ENCODE measurements at places on chromosomes 11 and 22.

DNA sequence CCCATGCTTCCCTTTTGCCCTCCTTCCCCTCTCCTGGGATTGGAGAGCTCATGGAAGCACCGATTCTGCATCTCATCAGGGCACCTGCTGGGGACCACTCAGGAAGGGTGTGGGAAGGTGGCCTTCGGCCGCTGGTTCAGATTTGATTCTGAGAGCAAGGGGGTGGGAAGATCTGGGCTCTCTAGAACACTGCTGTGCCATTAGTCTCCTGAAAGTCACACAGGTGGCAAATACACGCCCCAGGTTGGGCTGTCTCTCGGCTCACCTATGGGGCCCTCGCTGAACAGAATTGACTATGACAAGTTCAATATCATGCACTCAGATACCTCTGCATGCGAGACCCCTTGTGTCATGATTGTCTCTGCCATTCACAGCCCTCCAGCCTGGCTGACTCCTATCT lies 12.8 kb upstream of the APOBEC3A start:
- no peak for DNase-seq

- no peak for DNase-seq
Observed at GRCh38 chr11:109123816-109124787, 297.9 kb upstream of the C11orf87 start.

DNA sequence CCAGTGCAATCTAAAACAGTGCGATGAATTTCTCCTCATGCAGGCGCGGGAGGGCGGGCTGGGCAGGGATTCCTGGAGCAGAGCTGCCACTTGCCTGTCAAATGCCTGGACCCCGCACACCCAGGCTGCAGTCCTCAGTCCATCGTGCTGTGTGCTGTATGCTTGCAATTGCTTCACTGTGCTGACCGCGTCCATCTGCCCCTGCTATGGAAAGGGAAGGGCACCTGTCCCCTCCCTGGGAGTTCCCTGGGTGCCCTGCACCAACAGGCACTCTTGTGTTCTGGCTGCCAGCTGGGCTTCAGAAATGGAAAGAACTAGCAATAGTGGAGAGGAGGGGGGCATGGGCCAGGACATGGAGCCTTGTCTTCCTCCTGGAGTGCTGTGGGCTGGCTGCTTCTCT lies 185.4 kb upstream of the B3GAT1 start:
- DNase-seq = no peak

GRCh38 chr22:34161431-34162123 lies 241.3 kb upstream of the LARGE1 start:
- no peak for DNase-seq

DNA sequence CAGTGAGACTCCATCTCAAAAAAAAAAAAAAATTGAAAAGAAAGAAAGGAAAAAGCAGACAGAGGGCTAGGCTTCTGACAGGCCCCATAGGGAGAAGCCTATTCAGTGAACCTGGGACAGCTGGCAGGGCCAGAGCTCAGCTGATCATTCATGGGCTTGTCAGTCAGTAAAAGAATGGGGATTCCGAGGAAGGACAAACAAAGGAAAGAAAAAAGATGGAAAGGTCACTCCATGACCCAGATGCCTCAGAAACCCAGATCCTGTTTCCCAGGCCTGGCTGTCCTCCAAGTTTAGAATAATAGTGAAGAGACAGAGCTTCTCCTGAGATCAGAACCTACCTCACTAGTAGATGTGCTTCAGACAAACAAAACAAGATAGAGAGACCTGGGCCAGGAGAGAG lies 34.3 kb upstream of the ASPHD2 start:
- DNase-seq = no peak

GRCh38 chr11:64787526-64788320 lies 9.4 kb upstream of the SF1 start:
- DNase-seq = peak; percentile 72

DNA sequence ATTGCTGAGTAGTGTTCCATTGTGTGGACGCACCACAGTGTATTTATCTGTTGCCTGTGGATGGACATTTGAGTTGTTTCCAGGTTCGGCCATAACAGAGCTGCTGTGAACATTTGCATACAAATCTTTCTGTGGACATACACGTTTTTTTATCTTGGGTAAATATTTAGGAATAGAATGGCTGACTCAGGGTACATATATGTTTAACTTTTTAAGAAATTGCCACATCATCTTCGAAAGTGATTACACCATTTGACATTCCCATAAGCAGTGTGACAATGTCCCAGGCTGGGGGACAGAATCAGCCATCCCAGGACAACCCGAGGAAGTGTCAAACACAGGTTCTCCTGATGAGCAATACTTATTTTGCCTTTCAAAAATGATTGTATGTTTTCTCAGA lies 87.9 kb downstream of the OSBP2 start:
- no peak for DNase-seq

DNA sequence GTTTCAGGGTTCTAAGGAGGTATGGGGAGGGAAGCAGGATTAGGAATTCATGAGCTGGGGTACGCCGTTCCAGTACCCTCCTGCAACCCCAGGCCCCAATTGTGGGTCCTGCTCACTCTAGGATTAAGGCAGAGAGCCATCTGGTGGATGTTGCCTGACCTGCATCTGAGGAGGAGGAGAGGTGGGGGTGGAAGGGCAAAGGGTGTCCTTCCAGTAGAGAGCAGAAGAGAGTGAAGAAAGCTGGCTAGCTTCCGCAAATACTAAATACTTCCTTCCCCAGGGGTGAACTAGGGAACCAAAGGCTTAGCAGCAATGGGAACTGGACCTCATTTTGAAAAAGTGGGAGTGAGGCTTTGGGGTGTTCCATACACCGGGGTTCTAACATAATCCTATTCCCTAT lies 10.6 kb downstream of the LRRC51 start:
- peak; percentile 78 for DNase-seq

GRCh38 chr22:27113211-27113635 lies 455.8 kb downstream of the MIAT start:
- no peak for DNase-seq

- peak; percentile 67 for DNase-seq
Observed at GRCh38 chr11:111586388-111586831, 15.8 kb upstream of the SIK2 start.

DNA sequence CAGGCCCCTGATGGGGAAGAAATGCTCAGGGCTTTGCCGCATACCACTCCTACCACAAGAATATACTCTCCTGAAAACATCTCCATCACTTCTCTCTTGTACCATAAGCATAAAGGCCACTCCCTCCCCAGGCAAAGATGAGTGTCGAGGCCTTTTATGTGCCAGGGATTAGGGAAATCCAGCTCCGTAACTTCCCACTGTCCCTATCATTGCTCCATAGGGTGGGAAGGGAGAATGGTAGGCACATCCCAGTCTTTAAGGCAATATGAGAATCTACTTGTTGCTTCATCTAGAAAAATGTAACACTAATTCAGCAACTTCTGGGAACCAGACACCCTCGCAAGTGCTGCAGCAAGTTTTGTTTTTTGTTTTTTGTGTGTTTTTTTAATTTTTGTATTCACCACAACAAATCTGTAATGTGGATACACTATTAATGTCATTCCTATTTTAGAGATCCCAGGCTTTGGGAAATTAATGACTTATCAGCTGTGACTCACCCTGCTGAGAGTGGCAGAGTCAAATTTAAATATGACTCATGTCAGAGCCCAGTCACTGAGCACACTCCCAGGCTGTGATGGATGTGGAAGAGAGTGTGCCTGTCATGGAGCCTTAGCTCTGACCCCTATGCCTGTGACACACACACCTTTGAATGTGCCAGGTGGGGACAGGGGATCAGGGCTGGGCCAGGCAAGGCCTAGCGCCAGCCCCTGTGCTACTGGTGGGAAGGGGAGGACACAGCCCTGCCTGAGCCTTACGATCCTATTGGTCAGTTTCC lies 23.4 kb downstream of the PANX1 start:
- no peak for DNase-seq

DNA sequence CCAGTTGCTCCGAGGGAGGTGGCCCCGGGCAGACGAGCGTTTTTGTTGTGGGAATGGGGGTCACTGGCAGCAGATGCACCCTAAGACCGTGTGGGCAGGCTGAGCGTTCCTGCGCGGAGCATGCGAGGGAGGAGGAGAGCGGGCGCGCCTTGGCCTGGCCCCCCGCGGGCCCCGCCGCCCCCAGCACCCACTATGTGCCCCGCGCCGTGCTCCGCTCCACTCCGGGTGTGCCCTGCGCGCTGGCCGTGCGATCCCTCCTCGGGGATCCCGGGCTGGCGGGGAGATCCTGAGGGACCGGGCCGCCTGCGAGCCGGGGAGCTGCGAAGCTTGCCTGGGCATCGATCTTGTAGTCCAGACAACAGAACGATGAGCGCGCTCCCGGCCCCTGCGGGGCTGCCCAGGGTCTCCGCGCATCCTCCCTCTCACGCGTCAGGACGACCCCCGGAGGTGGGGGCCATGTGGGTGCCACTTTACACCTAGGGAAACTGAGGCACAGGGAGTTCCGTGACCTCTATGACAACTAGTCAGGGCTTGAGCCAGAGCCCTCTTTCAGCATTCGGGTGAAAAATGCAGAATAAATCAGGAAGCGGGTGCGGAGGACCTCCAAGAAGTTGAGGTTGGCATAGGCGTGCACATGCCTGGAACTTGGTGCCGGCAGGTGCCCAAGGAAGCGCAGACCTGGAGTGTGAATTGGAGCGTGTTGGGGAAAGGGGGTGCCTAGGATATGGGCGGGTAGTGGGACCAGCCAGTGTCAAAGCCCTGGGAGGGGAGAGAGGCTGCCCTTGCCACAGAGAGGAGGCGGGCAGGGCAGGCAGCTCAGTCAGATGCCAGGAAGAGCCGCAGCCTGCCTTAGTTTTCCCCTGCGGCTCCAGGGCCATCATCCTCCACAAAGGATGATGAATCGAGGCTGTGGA lies 1.3 kb upstream of the KMT5B start:
- no peak for DNase-seq

GRCh38 chr11:63549411-63549810 lies 12.8 kb downstream of the PLAAT4 start:
- DNase-seq = no peak

GRCh38 chr11:19216021-19216420 lies 14.2 kb upstream of the CSRP3 start:
- DNase-seq = no peak

DNA sequence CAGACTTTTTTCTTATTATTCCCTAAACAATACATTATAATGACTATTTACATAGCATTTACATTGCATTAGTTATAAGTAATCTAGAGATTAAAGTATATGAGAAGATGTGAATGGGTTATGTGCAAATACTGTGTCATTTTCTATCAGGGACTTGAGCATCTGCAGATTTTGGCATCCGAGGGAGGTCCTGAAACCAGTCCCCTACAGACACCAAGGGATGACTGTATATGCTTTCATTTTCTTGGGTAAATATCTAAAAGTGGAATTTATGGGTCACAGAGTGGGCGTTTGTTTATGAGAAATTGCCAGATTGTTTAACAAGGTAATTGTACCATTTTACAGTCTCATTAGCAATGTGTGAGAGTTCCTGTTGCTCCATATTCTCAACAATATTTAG lies 454.5 kb upstream of the API5 start:
- DNase-seq = no peak

GRCh38 chr11:324156-324555 lies 3.5 kb upstream of the IFITM3 start:
- no peak for DNase-seq

- no peak for DNase-seq
Observed at GRCh38 chr11:130418210-130418609, 10.2 kb downstream of the ADAMTS8 start.

DNA sequence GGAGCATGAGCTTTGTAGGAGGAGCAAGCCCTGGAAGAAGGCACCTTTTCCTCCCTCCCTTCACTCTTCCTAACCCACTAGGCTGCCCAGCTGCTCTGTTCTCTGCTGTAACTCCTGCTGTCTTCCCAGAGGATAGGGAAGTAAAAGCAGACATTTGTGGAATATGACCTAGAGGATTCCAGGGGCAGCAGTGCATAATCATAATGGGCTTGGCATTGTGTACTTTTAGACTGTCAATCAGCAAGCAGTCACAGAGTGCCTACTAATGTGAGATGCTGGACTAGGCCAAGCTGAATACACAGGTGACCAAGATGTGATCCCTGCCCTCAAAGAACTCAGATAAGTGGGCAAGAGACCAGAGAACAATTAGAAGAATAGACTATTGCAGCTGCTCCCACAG lies 133.0 kb downstream of the NAV2 start:
- DNase-seq = no peak

- DNase-seq = no peak
Observed at GRCh38 chr11:16280256-16280682, 76.1 kb downstream of the SOX6 start.

GRCh38 chr11:134223121-134223520 lies 646 bp downstream of the NCAPD3 start:
- no peak for DNase-seq

GRCh38 chr11:57164317-57164716 lies 17.4 kb upstream of the LRRC55 start:
- no peak for DNase-seq

GRCh38 chr11:121309688-121310087 lies 17.1 kb downstream of the SC5D start:
- no peak for DNase-seq

Data from CD4-positive, alpha-beta T cell treated with Interleukin-21 for 1 hour (primary cell).